Activated T-helper 1 cell treated with anti-CD3 and anti-CD28 coated beads, Interleukin-12 subunit alpha, Interleukin-12 subunit beta, Interleukin-2, Interleukin-4 antibody, amounts not matched to agents 30 ng/mL and 10 ng/mL and 1 ng/mL, durations not matched to agents 14 hours and 24 hours and 36 hours (primary cell): ENCODE measurements at places on chromosomes 3 and 15.
A peak's percentile ranks its signal among the peaks of the same experiment; 100 is the strongest.

GRCh38 chr3:192259661-192260060, 467.7 kb downstream of the FGF12 start:
- H3K27me3 ChIP-seq, result no peaks in the 10 kb centered on the region
- H3K4me3 ChIP-seq, result no peak overlapping the region
- no peak overlapping the region for H3K27ac ChIP-seq
- DNase-seq, result no peak
- H3K36me3 ChIP-seq, result no peaks in the 10 kb centered on the region
- no peaks in the 10 kb centered on the region for H3K4me1 ChIP-seq

GRCh38 chr15:97791824-97792792, 168.4 kb upstream of the ARRDC4 start:
- H3K36me3 ChIP-seq, result no peaks in the 10 kb centered on the region
- no peak overlapping the region for H3K27ac ChIP-seq
- H3K4me1 ChIP-seq, result no peaks in the 10 kb centered on the region

- no peak for DNase-seq
- no peak overlapping the region for H3K27ac ChIP-seq
- no peak overlapping the region for H3K4me3 ChIP-seq
Measured at GRCh38 chr15:93034512-93034911, 54.5 kb downstream of the RGMA start.

DNA sequence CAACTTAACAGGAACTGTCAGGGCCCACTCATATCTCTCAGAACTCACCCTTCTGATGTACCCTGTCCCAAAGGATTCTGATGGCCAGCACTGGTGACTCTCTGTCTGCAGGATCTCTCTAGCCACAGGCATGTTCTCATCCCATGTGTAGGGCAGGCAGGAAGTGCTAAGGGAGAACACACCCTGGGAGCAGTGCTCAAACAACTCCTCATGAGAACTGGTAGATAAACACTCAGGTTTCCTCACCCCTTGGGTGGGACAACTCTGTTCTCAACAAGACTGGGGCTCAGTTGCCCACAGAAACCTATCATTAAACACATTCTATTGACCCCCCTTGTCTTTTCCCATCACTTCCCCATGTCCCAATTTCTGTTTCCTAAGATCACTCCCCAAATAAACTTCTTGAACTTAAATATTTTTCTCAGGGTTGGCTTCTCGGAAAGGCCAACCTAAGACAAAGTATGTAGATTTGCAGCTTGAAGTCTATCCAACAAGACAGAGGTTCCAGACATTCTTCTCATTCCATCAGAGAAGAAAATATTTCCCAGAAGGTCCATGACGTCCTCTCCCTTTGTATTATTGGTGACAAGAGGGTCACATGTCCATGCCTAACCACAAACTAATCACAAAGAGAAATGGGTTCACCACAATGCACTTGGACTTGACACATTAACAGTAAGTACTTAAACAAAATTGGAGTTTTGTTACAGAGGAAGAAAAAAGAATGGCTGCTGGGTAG, 276.6 kb upstream of the GADL1 start:
- H3K4me1 ChIP-seq, result peaks cover 31% of the 10 kb centered on the region
- peaks cover 5% of the 10 kb centered on the region for H3K36me3 ChIP-seq
- no peaks in the 10 kb centered on the region for H3K27me3 ChIP-seq
- no peak overlapping the region for H3K4me3 ChIP-seq
- no peak for DNase-seq
- no peak overlapping the region for H3K27ac ChIP-seq

- no peak for DNase-seq
- H3K36me3 ChIP-seq, result peaks cover 77% of the 10 kb centered on the region
- no peaks in the 10 kb centered on the region for H3K27me3 ChIP-seq
- peak overlapping the region; percentile 31 for H3K4me3 ChIP-seq
- H3K27ac ChIP-seq, result no peak overlapping the region
Measured at GRCh38 chr3:72440491-72440890, 407.8 kb downstream of the SHQ1 start.

DNA sequence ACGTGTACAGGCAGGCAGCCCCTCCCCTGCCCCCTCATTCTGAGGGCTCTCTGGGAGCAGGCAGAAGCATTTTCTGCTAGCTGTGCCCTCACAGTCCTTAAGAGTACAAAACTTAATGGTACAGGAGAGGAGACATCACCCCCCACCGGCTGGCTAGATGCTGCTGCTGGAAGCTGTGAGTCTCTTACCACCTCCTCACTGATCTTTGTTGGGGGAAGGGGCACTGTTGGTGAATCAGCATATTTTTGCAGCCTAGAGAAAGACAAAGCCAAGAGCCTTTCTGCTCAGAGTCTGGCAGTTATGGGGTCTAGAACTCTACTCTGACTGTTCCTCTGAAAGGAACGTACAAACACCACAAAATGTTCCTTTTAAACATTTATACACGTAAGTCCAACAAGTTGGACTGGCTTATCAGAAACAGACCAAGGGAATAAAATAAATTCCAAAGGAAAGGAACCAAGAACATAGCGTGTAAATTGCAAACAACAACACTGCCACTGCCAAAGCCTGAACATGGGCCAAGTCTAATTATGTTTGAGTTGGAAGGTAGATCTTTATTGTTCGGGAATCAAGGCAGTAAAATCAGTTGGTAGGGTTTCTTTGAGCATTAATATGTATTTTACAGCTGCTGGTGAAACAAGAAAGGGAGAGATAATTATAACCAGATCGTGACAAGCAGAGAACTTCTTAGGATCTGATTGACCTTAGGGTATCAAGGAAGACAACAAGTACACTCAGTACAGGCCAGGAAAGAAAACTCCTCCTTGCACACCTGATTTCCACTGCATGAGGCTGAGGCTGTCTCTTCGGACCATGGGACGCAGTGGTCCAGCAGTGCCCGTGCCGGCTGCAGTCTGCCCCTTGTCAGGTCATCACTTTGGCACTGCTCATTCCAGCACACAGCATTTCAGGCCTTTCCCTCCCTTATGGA, 27.4 kb downstream of the CLK3 start:
- H3K4me3 ChIP-seq, result no peak overlapping the region
- no peak overlapping the region for H3K27ac ChIP-seq
- peaks cover 17% of the 10 kb centered on the region for H3K36me3 ChIP-seq
- peaks cover 9% of the 10 kb centered on the region for H3K4me1 ChIP-seq
- no peaks in the 10 kb centered on the region for H3K27me3 ChIP-seq

DNA sequence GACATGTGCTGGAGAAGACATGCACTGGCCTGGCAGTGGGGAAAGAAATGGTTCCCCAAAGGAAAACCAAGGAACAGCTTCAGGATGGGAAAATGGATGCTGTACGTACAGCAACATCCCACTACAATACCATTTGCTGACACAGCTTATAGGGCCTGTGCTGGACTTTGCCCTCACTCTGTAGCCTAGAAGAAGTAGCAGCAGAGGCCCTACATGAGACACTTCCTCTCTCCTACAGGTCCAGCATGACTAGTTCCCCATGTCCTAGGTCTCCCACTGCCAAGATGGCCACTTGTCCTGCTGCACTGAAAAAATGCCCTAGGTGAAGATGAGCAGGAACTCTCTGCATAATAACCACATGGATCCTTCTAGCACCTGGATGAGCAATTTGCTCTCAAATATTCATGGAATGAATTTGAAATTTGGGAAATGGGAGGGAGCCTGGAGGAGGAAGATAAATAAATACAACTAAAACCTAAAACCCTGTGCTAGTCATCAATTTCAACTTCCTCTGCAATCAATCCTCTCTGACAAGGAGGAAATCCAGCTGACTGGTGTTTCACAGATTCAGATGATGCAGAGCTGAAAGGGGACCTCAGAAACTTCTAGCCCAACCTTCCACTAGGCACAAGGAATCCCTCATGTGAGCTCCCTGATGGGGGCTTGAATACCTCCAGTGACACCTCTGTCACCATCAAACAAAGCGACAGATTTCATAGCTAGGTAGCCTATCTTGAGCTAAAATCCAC, 514.3 kb upstream of the PPP2R3A start:
- H3K36me3 ChIP-seq, result no peaks in the 10 kb centered on the region
- H3K27ac ChIP-seq, result no peak overlapping the region
- no peaks in the 10 kb centered on the region for H3K4me1 ChIP-seq
- no peaks in the 10 kb centered on the region for H3K27me3 ChIP-seq
- H3K4me3 ChIP-seq, result no peak overlapping the region

DNA sequence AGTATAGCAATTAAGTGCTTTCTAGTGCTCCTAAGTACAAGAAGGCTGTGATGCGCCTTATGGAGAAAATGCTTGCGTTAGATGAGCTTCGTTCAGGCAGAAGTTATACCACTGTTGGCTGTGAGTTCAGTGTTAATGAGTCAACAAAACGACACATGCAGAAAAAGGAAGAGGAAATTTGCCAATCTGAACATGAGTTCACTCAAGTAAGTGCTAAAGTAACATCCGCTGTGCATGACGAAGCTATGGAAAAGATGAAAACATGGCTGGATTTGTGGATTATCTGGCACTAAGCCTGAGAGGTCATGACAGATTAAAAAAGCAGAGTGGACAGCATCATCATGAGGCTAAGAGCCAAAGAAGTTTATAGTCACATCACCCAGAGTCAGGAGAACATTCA, 36.9 kb downstream of the SH3BP5 start:
- peaks cover 37% of the 10 kb centered on the region for H3K36me3 ChIP-seq
- peak overlapping the region; percentile 35 for H3K27ac ChIP-seq

DNA sequence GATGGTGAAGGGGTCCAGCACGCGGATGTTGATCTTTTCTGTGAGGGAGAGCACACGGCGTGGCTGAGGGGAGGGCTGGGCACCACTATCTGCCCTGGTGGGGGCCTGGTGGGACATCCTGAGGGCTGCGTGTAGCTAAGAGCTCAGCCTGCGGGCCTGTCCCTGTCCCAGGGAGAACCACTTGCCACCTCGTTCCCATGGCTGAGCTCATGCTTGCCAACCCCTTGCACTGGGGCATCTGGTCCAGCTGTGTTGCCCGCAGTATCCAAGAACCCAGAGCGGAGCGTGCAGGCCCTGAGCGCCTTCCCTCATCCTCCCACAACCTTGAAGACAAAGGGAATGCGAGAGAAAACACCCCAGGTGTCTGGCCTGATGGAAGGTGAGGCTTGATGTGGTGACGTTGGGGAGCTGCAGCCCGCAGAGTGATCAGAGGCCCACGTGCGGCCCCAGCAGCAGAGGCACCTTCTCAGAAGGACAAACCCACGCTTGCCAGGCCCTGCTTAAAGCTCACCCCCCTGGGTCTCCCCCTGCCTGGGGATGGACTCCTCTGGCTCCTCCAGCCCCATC, 28.9 kb downstream of the TKT start:
- H3K36me3 ChIP-seq, result peaks cover 33% of the 10 kb centered on the region
- H3K27me3 ChIP-seq, result no peaks in the 10 kb centered on the region
- H3K4me1 ChIP-seq, result no peaks in the 10 kb centered on the region
- no peak for DNase-seq

- H3K4me3 ChIP-seq, result no peak overlapping the region
- no peak overlapping the region for H3K27ac ChIP-seq
- no peaks in the 10 kb centered on the region for H3K4me1 ChIP-seq
- DNase-seq, result no peak
Measured at GRCh38 chr3:50428007-50428633, 68.8 kb upstream of the TMEM115 start.

- no peaks in the 10 kb centered on the region for H3K36me3 ChIP-seq
- no peaks in the 10 kb centered on the region for H3K4me1 ChIP-seq
- DNase-seq, result no peak
- H3K27ac ChIP-seq, result no peak overlapping the region
- no peaks in the 10 kb centered on the region for H3K27me3 ChIP-seq
Measured at GRCh38 chr3:22361521-22361920, 610.5 kb upstream of the ZNF385D start.

GRCh38 chr3:70805061-70805889, 492.8 kb upstream of the MDFIC2 start:
- H3K27ac ChIP-seq, result no peak overlapping the region
- no peak overlapping the region for H3K4me3 ChIP-seq
- no peak for DNase-seq
- no peaks in the 10 kb centered on the region for H3K27me3 ChIP-seq
- no peaks in the 10 kb centered on the region for H3K36me3 ChIP-seq

DNA sequence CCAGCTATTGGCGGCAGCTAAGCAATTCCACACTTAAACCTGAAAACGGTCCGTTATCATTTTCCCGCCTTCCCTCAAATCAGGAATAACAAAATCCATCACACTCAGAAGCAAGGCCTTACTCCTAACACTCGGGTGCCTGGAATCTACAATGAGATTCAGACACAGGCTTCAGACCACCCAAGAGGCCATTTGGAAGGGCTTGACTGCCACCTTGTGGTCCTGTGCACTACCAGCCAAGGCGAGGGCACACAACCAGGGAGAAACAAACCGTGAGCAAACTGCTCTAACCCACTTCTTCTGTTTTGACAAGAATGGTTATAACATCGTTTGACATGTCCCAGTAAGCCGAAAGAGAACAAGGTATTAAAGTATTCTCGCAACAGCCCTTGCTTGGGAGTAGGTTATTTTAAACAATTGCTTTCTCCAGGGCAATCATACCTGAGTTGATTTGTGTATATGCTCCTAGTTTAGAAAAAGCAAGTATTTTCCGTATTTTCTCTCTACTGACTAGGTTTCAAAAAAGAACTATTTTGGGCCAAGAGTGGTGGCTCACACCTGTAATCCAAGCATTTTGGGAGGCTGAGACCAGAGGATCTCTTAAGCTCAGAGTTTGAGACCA, 40.1 kb upstream of the TAFA4 start:
- H3K4me3 ChIP-seq, result no peak overlapping the region
- H3K27me3 ChIP-seq, result peaks cover 8% of the 10 kb centered on the region
- peaks cover 2% of the 10 kb centered on the region for H3K36me3 ChIP-seq
- no peak for DNase-seq
- no peak overlapping the region for H3K27ac ChIP-seq

DNA sequence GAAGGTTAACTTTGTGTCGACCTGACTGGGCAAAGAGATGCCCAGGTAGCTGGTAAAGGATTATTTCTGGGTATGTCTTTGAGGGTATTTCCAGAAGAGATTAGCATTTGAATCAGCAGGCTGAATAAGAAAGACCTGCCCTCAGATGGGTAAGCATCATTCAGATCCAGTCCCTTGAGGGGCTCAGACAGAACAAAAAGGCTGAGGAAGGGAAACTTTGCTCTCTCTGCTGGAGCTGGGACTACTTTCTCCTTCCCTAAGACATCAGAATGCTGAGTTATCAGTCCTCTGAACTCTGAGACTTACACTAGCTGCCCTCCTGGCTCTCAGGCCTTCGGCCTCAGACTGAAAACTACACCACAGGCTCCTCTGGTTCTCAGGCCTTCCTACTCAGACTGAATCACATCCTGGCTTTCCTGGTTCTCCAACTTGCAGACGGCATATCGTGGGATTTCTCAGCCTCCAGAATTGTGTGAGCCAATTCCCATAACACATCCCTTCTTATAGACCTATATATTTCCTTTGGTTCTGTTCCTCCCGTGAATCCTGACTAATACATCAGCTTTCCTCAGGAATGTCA, 982.9 kb downstream of the TUSC7 start:
- no peaks in the 10 kb centered on the region for H3K27me3 ChIP-seq
- no peak overlapping the region for H3K27ac ChIP-seq
- H3K4me1 ChIP-seq, result no peaks in the 10 kb centered on the region
- H3K36me3 ChIP-seq, result no peaks in the 10 kb centered on the region

DNA sequence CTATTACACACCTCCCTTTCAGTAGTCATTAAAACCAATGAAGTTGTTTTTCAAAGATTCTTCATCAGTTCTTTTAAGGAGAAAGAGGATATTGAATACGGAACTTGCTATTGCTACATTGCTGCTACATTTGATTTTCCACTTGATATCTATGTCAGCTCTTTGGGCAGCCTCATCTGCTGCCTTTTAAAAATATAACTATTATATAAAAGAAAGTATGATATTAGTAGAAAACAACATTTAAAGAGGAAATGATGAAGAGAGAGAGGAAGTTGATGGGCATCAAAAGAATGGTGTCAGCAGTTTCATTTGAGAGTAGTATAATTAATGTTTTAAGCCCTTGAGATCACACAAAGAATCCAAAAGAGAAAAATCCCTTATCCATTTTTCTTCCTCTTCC, 171.4 kb downstream of the NFKBIZ start:
- peaks cover 6% of the 10 kb centered on the region for H3K36me3 ChIP-seq
- no peak for DNase-seq
- H3K4me3 ChIP-seq, result no peak overlapping the region
